ENCODE measurements at places on chromosomes 5 and 9. TPM values are rescaled to one million over a fixed set of nuclear protein-coding genes. Genes with fewer than 3 reads are reported as not detected.

GRCh38 chr5:42242881-42243485 is 180.3 kb upstream of the GHR start:
- no peak for DNase-seq

DNA sequence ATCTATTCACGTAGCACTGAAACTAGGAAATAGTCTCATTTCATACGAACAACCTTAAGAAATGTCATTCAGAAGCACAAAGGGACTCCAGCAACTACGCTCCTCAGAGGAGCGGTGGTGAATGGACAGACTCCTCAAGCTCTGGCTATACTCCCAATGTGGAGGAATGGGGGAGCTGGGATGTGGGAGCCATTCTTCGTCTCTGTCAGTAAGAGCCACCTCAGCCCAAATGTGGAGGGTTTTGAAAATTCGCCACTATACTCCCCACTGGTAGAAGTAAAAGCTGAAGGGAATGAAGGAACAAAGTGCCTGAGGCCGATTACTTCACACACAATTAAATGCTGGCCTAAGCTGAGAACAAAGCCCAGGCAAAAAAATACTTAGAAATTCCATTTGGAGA is 96.3 kb downstream of the ADAMTS12 start:
- no peak for DNase-seq

MSMP gene
- total RNA-seq: not detected

GRCh38 chr9:78909566-78909965 is 612.6 kb downstream of the PSAT1 start:
- no peak for DNase-seq

DNA sequence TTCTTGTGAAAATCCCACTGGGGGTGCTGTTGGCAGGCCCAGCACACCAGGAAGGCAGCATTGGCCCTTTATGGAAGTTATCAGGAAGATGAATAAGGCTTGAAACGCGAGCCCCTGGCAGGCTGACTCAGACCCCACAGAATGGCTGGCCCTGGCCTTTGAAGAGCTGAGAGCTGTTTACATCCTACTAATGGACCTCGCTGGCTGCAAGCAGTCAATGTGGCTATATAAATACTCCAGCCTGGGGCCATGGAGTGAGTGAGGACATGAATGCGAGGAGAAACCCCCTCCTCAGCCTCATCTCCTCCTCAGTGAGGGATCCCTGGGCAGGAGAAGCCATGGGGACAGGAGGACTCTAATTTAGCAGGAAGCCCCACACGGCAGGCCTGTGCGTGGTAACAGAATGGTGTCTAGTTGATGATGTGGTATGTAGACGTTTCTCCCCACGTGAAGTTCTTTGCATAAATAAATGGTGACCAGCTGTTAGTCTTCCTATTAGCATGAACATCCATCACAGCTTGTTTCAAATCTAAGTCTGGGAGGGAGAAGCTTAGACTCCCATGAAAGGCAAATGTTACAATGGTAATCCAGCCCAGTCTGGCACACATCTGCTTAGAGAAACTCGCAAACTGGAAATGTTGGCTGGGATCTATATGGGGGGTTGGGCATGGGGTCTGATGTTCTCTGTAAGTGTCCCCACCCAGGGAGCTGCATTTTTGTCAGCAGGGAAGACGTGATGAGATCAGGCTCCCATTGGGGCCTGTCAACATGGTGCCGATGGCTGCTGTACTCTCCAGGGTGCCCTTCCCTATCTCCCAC is 175.1 kb upstream of the PITX1 start:
- DNase-seq: peak; percentile 55

VCP gene
- total RNA-seq: 280 TPM

GRCh38 chr9:120186276-120186675 is 393.7 kb downstream of the CDK5RAP2 start:
- DNase-seq: no peak

GPR151 gene
- total RNA-seq: not detected

DNA sequence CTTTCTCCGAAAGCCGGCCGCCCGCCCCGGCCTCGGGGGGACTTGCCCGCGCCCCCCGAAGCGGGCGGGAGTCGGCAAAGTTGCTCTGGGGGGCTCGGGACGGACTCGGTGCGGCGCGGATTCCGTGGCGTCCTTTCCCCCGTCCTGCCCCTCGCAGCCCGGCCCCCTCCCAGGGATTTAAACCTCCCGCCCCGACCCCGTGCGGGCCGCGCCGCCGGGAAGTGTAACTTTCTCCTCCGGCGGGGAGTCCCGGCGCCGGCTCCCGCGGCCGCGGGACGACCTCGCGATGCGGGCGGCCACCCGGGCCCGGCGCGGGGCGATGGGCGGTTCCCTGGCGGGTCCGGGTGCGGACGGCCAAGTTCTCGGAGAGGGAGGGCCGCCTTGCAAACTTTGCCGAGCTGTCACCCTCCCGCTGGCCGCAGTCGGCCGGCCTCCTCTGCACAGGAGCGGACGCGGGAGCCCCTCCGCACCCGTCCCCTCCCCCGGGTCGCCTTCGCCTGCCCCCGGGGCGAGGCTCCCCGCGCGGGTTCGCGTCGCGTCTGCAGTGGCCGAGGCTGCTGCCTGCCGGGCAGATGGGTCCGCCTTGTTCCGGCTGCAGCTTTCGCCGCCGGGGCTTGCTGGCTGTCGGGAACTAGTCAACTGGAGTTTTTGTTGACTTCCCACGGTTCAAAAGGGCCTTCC is 732 bp downstream of the PBX3 start:
- DNase-seq: no peak

GRCh38 chr5:71946343-71947030 is 160.8 kb upstream of the MAP1B start:
- DNase-seq: no peak

- DNase-seq: no peak
Observed at GRCh38 chr9:81119591-81119990, 569.8 kb downstream of the TLE1 start.

CCIN gene
- total RNA-seq: 0.87 TPM

DNA sequence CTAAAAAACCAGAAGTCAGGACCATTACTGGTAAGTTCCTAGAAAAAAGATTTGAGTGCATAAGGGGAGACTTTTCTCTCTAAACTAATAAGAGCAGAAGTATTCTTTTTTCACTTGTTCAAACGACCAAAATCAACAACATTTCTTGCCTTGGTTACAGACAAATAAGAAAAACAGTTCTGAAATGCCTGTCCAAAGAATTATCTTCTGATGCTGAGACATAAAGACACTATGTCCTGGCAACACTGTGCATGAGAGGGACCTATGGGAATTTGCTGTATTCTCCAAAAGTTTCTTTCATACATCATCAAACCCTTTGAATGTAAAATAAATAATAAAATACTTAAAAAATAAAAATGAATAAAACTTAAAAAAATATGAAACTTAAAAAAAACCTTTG is 50.4 kb downstream of the ZNF474 start:
- DNase-seq: no peak

GRCh38 chr5:444226-444625 is 1.2 kb downstream of the EXOC3 start:
- peak; percentile 33 for DNase-seq

Measured in mesenteric fat pad (tissue), 1 donor.